ENCODE measurements at places on chromosomes 3 and 15.
A peak's percentile ranks its signal among the peaks of the same experiment; 100 is the strongest.

- DNase-seq = no peak
Measured at GRCh38 chr15:63943829-63944680, 102.2 kb downstream of the DAPK2 start.

DNA sequence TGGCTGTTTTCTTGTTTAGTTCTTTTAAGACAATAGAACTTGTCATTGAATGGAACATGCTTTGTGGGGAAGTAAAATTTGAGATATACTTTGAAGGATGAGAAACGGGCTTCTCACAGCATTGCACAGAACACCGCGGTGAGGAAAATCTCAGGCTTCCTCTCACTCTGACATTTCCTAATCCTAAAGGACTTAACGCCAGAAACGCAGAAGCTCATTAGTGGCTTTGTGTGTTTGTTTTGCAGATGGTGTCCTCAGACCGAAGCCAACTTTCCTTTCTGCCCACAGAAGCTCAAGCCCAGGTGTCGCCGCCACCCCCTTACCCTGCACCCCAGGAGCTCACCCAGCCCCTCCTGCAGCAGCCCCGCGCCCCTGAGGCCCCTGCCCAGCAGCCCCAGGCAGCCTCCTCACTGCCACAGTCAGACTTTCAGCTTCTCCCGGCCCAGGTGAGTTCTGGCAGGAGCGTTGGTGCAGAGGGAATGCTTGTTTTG lies 78.9 kb upstream of the BLM start:
- DNase-seq = no peak

DNA sequence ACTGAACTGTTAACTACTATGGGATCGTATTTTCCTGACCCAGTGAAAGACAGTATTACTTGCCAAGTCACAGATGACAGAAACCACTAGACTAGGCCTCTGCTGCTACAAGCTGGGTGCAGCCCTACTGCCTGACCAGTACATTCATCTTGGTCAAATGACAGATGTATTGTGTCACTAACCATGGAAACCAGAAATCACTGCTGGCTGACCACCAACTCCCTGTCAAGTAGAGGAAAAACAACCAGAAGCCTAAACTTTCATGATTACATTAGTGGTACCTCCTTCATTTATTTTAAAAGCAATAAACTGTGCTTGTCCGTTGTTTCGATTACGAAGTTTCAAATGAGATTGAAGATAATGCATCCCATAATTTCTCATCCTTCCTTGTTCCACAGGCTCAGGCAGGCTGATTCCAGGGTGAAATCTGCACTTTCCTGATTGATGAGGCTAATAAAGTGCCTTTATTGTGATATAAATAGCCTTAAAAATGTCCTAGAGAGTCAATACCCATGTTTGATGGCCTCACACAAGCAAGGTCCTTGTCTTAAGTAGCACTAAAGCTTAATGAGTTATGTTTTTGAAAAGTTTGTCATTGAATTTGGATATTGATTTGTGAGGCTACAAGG lies 309.7 kb downstream of the LSAMP start:
- DNase-seq = no peak

GRCh38 chr3:149706905-149707304 lies 45.4 kb downstream of the COMMD2 start:
- DNase-seq = peak; percentile 36

GRCh38 chr3:144361002-144361401 lies 389.4 kb downstream of the DIPK2A start:
- no peak for DNase-seq

GRCh38 chr3:45026957-45027356 lies 854 bp downstream of the CLEC3B start:
- no peak for DNase-seq

DNA sequence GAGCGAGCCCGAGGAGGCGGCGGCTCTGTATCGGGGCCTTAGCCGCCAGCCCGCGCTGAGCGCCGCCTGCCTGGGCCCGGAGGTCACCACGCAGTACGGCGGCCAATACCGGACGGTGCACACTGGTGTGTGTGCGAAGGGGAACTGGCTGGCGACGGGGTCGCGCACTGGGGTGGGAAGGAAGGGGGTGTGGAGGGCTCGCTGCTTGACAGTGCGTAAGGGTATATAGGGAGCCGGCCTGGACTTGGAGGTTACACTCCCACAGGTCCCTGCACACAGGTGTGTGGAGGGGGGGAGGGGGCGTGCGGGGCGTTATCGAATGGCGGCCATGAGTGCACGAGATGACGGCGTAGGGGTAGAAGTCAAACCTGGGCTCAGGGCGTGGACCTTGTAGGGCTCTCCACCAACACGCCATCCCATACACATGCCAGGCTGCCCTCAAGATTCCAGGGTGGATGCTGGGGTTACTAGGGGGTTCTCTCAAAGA lies 389 bp downstream of the APEH start:
- no peak for DNase-seq

DNA sequence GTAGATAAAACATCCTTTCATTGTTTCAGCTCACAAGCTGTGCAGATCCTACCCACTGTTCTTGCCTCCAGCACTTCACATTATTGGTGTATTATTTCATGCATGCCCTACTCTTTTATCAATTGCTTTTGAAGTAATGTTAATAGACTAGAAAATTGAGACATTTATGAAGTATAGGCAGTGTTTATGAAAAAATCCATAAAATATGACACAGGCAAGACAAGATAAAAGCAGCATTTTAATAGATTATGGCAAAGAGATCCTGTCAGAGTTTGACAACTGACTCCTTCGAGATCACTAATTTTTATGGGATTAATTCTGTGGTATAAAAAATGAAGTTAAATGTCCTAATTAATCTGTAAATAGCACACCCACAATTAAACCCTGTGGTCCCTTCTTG lies 217.2 kb upstream of the NANOGP8 start:
- no peak for DNase-seq

GRCh38 chr15:76337696-76338485 lies 1.3 kb downstream of the ISL2 start:
- no peak for DNase-seq

DNA sequence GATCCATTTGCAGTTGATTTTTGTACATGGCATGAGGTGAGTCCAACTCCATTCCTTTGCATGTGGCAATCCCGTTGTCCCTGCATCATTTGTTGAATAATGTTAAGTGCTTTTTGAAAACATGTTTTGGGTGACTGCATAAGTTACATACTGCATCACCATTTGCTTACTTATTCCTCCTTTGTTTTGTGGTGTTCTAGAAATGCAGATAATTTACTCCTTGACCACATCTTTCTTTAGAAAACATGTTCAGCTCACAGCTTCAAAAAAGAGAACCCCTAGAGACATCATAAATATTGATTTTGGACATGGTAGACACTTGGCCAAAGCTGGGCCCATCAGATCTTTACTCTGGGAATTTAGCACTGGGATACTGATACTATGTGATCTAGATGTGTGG lies 135.3 kb upstream of the DAZL start:
- no peak for DNase-seq

GRCh38 chr3:31968369-31968926 lies 12.6 kb downstream of the OSBPL10 start:
- no peak for DNase-seq

DNA sequence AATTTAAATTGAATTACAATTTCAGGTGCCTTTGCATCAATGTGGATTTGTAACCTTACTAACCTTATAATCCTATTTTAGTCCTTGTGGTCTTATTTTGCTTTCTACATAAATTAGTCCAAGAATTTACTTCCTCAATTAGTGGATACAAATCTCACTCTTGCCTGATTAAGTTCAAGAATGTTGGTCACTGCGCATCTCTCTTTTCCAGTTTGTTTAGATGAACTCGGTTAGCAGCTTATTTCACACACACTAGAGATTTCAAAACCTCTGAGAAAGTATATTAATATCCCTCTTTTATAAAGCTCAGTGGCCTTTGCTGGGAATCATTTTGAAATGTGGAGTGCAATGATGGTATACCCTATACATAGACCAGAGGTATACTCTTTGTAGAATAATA lies 243.4 kb downstream of the DTWD1 start:
- DNase-seq = no peak

DNA sequence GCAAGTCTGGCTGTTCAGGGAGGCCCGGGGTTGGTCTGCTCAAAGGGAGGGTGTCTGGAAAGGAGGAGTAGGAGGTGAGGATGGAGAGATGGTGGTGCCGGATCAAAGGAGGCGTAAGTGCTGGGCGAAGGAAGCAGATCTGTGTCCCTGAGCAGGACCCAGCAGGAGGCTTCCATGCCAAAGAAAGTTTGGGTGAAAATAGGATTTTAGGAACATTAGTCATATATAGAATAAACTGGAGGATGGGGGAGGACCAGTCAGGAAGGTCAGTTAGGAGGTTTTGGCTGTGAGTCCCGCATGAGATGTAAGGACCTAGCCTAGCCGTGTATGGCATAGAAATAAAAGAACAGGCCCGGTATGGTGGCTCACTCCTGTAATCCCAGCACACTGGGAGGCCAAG lies 28.6 kb upstream of the VPS8 start:
- no peak for DNase-seq

DNA sequence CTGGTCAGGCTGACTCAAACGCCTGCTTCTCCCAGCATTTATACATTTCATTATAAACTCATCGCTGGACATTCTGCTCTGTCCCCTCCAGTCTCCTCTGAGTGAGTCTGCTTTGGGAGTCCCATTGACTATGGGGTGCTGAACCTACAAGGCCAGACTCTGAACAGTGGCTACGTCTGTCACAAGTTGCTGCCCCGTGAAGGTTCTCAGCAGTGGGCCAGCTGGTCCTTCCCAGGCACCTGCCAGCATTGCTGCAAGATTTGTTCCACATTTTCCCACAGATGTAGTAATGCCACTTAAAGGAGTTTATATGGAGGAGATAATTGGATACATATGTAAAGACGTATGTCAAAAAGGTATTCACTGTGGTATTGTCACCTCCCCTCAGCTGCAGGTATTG lies 72.7 kb upstream of the ATP13A3 start:
- DNase-seq = no peak

DNA sequence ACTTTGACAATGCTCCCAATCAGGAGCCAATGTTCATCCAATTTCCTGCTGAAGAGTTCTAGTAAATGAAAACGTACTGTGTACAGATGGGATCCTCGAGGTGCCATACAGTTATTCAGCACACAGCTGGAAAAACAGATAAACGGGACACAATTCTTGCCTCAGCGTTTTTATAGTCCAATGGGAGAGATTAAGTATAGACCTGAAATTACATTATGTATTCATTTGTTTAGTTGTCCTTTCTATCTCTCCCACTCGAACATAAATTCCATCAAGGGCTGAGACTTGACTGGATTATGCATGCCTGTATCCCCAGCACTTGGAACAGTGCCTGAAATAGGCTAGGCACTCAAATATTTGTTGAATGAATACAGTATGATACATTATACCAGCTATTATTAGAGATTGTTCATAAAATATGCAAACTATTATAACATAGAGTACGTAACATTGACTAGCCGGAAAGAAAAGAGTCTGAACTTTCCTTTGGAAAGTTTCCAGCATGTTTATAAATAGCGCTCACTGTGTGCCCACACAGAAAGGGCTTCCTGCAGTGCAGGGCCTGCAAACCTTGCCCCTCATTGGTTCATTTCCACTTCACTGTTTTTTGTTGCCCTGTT lies 27.4 kb upstream of the SNTN start:
- peak; percentile 63 for DNase-seq

- no peak for DNase-seq
Measured at GRCh38 chr3:56829533-56829932, 27.8 kb upstream of the ARHGEF3 start.

DNA sequence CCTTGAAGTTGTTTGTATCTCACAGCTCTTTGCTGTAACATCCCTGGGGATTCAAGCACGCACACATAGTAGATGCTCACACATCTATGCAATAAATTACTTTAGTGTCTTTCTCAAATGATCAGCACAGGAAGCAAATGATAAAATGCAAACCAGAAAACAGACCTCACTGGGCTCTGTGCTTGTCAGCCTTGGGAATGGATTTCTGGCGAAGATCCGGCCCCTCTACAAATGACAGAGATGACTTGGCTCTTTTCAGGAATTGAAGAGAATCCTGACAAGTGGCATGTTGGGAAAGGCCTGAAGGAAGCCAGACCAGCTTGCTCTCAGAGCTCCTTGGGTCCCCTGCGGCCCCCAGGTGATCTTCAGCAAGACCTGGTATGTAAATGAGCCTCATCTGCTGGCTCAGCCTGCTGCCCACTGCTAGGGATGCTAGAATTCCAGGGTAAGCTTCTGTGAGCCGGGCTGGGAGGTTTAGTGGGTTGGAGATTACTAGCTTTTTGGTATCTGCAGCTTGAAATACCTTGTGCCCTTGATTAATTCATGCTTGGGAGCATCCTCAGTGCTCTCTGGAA lies 54.1 kb downstream of the LPP start:
- no peak for DNase-seq

DNA sequence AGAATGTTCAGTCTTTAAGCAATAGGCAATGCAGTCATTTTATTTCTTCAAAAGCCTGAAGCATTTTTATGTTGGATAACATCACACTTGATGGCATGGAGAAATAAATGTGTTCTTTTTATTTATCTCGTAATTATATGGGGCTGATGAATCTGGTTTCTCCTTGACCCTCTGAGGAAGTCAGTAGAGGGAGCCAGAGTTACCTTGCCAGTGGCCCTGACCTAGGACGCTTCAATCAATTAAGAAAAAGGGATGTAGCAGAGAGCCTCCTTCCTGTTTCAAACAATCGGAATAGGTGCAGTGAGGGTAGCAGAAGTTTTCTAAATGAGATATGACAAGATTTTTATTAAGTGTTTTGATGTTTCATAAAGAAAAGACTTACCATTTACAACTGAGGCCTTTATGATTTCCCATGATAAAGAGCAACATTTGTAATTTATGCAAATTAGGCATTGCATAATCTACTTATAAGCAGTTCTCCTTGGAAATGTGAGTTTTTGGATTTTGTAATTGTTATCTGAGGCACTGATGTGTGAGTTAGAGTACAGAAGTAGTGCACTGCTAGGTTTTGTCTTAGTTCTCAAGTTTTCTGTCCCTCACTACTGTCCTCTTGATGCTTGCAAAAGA lies 129.1 kb downstream of the RAP2B start:
- DNase-seq = no peak

DNA sequence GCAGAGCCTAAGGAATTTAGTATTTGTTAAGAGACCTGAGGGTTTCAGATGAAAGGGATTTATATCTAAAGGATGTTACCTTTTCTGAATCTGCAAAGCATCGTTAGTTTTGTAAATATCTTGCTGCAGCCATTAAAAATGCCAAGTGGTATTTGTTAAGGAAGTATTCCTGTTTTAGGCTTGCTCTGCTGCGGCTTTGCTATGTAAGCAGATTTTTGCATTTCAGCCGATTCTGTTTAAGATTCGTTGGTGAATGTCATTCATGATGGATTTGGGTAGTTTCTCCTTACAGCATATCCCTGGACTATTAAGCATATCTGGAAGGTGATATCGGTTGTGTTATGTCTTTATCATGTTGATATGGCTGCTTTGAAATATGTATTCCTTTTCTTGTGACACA lies 1.0 kb downstream of the USP8 start:
- DNase-seq = no peak

DNA sequence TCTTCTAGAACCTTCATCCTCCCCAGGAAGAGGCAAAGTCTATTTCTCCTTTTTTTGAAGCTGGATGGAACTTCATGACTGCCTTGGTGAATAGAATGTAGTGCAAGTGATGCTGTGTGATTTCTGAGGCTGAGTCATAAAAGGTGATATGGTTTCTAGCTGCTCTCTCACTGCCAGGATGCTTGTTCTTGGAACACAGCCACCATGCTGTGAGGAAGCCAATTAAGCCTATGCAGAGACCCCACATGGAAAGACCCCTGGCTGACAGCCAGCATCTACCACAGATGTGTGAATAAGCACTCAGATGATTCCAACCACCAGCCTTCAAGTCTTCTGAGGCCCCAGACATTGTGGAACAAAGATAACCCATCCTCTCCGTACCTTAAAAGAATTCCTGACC lies 57.0 kb downstream of the ISL2 start:
- no peak for DNase-seq
